ENCODE measurements at places on chromosomes 1 and 21.

DNA sequence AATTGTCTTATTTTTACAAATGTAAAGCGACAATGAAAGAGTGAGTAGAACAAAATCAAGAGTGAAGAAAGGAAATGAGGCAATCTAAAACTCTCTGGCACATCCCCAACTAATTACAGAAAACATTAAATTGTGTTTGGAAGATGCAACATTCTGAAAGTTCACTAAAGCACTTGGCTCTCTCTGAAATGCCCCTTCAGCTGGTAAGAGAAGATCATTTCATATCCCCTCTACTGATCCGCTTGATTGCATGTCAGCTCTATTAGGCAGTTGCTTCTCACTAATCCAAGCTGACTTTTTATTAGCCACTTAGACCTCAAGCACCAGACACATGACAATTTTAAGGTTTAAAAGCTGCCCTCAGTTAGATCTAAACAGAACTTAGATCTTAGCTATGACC, 262.8 kb upstream of the PRMT6 start:
- DNase-seq, result no peak

DNA sequence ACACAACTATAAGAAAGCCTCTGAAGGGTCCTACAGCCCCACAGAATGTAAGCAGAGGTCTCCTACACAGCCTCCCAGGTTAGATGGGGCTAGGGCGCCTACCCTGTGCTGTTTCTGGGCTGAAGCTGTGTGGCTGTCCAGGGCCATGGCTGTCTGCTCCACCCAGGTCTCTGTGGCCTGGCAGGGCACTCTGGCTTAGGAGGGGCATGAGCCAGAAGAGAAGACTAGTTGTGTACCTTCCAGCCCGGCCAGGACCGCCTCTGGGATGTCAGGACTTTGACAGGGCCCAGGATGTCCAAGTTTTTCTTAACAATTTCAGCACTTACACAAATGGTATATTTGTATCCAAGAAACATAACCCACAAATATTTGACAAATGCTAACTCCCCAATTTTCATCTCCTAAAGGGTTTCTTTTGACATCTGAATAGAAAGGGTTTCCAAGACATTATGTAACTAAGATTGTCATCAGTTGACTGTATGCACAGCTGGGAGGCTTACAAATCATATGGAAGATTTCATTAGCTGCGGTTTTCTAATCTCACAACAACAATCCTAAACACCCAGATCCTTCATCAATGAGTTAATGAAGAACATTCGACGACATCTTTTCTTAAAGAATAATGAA, 80.5 kb downstream of the HSF2BP start:
- no peak for DNase-seq

DNA sequence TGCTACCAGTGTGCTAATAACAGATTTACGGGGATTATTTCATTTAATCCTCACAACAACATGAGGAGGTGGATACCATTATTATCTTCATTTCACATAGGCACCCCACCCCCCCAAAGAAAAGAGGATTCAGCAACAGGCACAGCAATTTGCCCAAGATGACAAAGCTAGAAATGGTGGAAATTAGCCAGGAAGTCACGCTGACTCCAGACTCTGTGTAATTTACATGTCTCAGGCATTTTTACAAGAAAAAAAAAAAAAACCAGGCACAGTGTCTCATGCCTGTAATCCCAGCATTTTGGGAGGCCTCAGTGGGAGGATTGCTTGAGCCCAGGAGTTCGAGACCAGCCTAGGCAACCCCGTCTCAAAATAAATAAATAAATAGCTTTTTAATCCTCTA, 37.5 kb upstream of the PRDM2 start:
- no peak for DNase-seq

GRCh38 chr1:201396861-201397464, 2.2 kb downstream of the LAD1 start:
- no peak for DNase-seq

DNA sequence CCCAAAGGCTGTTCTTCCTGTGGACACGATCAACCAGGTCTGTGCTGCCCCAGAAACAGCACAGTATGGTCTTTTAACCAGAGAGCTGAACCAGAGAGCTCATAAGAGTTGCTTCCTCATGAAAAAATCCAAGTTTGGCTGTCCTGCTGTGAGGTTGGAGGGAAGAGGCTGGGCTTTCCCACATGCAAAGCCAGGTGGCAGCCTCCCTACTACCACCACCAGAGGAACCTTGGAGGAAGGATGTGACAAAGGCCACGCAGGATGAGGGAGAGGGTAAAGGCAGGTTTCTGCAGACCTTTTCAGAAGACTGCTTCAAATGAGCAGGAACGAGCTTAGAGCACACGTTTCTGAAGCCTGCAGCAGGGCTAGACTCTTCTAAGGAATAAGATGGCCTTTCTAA, 27.1 kb downstream of the FAM78B start:
- no peak for DNase-seq

- DNase-seq, result no peak
Observed at GRCh38 chr1:12075195-12076114, 12.4 kb downstream of the TNFRSF8 start.

DNA sequence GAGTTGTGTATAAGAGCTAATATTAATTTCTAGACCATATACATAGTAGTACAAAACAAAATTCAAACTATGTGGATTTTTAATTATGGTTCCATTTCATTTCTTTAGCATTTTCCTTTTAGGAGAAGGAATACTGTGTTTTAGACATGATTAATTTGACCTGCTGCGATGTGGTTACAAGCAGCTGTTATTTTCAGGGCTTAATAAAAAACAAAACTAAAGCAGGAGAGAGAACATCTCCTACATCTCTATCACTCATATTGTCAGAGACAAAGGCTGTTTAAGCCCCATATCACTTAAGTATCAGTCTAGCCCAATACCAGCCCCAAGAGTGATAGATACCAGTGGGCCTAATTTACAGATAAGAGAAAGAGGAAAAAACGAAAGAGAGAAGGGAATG, 47.6 kb downstream of the ILDR2 start:
- DNase-seq, result no peak

- DNase-seq, result no peak
Observed at GRCh38 chr1:93690921-93691789, 9.5 kb upstream of the BCAR3 start.

GRCh38 chr1:53114090-53114489, 28.3 kb downstream of the SLC1A7 start:
- no peak for DNase-seq

DNA sequence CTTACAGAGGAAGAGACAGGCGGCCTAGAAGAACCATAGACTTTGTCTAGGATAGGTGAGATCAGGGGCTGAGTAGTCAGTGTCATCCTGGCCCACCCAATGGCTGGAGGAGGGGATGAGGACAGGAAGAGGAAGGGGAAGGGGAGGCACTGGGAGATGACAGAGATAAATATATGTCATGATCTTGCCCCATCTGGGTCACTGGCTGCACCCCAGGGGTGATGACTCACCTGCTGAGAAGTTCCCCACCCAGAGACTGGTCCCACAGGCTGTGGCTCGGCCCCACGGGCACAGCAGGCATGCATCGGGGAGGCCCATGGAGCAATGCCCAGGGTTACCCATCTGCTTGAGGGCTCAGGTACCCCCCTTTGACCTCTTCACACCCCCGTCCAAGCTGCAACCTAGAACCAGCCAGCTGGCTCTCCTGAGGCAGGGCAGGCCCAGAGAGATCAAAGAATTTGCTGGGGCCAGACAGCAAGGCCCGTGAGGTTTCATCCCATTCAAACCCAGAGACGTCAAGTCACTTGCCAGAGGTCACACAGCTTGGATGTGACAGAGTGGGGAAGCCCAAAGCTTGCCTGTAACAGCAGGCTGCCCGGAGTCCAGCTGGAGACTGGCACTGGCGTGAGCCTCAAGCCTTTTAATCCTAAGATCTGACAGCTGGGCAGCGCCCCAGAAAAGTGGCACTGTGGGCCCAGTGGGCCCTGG, 34.7 kb upstream of the CASZ1 start:
- DNase-seq, result no peak

GRCh38 chr1:201706109-201706508, 122.8 kb upstream of the IPO9 start:
- DNase-seq, result no peak

- DNase-seq, result no peak
Observed at GRCh38 chr1:18408656-18409370, 71.9 kb upstream of the KLHDC7A start.

GRCh38 chr21:25002676-25003075, 604.6 kb downstream of the MRPL39 start:
- DNase-seq, result no peak

GRCh38 chr1:83055391-83056170, 943.4 kb downstream of the TTLL7 start:
- no peak for DNase-seq

DNA sequence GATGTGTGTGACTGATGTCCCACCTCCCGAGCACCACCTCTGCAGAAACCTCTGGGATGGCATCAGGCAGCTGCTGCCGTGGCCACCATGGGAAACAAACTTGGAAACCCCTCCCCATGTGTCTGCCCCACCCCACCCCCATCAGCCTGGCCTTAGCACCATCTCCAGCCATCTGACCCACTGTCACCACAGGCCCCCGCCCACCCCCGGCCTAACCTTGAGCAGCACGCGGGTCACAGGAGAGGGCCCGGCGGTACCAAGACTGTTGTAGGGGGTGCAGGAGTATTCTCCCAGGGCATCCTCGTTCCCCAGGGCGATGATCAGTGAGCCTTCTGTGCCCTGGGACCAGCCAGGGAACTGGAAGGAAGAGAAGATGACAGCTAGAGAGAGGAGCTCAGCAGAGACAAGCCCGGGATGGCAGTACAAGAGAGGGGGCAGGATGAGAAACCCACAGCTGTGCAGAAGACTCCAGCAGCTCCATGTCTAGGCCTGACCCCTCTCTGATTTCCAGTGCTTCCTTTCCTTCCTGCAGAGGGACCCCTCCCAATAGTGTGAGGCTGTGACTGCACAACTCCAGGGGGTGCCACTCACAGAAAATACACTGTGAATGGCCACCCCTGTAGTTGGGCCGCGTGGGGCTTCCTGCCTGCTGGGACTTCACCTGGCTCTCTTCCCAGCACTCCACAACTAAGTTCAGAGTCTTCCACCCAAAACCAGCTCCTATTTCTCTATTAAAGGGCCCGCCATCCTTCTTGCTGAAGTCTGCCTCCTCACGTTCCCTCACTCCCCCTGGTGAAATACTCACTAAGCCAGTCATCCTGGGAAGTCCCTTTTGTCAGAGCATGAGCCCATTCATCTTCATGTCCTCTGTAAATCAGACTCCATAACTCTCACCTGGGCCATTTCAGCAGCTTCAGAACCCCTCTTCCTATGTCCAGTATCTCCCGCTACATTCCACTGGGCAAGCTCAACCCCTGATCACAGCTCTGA, 7.3 kb upstream of the TAGLN2 start:
- DNase-seq, result no peak
